ENCODE measurements at places on chromosomes 16 and 17.
A peak's percentile ranks its signal among the peaks of the same experiment; 100 is the strongest.

DNA sequence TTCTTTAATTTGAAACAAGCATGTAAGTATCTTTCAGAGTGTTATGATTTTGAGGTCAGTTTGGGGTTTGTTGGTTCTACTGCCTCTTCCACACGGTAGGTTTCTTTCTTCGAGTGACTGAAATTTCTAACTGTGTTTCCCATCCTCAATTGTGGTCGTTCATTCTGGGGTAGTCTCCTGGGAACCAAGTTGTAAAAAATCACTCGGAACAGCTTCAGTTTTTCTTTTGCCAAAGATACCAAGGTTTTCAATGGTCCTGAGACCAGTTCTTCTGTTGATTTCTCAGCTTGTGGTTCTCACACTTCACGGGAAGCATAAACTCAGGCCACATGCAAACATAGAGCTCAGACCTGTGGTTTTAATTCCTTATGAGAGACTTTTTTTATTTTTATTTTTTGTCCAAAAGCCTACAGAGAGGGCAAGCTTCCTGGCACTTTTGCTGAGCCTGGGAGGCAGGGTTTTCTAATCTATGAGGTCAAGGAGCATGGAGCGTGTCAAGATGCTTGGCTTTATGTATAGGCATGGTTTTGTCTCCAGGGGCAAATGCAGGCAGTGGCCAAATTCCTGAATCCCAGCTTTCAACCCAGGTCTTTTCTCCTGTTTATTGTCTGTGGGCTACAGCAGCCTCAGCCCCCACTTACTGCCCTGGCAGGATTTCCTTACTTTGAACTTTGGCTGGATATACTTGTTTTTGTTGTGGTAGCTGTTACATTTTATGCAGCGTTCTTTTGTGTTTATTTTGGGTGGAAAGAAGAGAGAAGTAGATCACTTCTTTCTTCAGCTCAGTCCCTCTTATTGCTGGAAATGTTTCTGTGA lies 32.9 kb downstream of the HS3ST3A1 start:
- DNase-seq: no peak

DNA sequence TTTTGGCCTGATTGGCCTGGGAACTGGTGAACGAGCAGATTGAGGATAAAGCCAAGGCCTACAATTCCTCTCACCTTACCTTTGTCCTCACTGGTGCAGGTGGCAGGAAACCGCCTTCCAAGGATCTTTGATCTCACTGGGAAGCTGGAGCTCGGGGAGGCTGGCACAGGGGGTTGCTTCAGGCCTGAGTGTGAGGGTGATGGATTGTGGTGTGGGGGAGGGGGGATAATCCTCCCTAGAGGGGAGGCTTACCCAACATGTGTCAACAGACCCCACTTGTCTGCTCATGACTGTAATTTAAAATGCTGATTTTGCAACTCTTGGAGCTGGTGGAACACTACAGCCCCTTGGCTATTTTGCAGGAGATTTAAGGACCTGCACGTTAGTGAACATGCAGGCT lies 4.5 kb upstream of the RMI2 start:
- no peak for DNase-seq

DNA sequence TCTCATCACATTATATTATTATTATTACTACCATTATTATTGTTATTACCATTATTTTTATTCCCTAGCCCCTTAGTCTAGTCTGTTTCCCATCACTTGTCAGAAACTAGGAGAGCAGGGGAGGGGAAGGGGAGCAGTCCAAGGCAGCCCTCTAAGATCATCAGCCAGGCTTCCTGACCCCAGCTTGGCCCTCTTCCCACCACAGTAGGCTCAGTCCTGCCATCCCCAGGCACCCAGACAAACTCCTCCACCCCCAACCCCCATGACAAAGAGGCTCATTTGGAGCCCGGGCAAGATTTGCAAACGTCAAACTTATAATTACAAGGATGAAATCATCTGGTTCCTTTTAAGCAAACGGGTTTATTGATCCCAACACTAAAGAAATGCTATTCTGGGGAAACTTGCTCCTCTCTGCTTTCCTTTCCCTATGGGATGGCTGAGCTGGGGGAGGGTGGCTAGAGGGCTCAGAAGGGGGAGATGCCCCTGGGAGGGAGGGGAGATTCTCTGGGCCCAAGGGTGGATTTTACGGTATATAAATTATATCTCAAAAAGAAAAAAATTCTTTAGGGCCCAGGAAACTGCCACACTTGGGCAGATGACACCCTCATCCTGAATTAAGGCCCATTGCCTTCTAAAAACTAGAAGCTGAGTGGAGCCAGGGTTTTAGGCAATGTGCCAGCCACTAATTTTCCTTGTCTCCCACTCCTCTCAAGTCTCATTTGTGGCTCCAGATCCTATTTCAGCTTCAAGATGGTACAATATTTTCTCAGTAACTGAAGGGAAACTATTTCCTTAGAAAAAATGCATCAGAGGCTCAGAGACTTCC lies 4.4 kb upstream of the CBFB start:
- peak; percentile 31 for DNase-seq

- no peak for DNase-seq
These were observed 44.2 kb downstream of the PSMD12 start for GRCh38 chr17:67322042-67322787.

GRCh38 chr16:8716592-8716991 lies 42.2 kb downstream of the ABAT start:
- DNase-seq: no peak

GRCh38 chr17:60941028-60941427 lies 263.4 kb downstream of the BCAS3 start:
- peak; percentile 92 for DNase-seq

DNA sequence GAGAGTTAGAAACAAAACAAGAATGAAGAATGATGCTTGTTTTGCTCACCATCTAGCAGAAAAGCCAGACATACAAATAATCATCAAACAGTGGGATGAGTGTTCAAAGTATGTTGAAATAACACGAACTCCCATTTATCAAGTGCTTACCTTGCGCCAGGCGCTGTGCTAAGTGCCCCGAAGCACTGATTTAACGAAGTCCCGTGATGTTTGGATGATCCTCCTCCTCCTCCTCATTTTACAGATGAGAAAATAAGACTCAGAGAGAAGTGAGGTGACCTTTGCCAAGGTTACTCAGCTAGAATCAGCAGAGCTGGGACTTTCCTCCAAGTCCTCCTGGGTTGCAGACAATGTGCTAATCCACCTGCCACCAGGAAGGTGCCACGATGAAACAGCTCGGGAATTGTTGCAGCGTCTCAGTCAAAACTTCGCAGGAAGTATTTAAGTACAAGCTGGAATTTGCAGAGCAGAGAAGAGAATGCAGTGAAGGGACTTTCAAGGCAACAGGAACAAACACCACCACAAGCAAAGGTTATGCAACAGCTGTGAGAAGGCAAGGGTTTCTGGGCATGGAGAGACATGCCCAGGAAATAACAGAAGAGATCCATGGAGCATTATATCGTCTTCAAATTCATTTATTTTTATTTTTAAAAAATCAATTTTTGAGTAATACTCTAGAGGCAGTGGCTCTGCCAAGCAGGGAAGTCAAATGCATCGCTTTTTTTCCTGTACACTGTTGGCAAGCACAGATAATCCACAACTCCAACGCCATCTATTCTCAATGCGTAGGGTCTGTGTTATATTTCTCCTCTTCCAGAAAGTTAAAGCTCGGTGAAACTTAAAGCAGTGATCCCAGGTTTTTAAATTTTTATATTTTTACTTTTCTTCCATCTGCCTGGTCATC lies 11.1 kb downstream of the PRCD start:
- DNase-seq: no peak

DNA sequence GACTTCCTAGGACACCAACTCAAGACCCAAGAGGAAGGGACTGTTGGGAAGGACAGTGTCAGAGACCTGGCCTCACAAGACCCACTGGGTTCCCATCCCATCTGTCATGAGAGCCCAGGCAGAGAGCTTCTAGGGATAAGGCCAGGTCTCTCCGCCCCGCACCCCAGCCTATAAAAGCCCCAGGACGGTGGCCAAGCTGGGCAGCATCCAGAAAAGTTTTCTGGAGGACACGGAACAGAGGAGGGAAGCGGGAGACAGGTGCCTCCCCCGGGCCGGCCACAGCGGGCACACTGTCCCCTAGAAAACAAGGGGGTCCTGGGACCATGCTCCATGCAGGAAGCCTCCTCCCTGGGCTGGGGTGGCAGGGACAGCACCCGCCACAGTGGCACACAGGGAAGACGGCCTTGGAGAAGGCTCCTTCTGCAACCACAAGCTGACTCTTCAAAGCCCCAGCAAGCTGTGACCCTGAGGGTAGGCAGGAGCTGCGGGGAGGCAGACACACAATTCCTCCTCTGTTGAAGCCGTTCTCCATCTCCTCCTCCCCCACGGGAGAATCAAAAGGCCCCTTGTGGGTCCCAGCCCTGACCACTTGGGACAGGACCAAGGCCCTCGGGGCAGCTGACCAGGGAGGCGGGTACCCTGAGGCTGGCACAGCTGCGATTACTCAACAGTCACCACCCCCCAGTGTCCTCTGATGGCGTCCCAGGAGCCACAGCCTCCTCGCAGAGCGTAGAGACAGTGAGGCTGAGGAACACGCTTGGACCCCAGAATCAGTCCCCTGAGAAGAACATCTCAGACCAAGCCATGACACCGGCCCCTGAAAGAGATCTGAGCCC lies 26.1 kb downstream of the TRPV3 start:
- no peak for DNase-seq

DNA sequence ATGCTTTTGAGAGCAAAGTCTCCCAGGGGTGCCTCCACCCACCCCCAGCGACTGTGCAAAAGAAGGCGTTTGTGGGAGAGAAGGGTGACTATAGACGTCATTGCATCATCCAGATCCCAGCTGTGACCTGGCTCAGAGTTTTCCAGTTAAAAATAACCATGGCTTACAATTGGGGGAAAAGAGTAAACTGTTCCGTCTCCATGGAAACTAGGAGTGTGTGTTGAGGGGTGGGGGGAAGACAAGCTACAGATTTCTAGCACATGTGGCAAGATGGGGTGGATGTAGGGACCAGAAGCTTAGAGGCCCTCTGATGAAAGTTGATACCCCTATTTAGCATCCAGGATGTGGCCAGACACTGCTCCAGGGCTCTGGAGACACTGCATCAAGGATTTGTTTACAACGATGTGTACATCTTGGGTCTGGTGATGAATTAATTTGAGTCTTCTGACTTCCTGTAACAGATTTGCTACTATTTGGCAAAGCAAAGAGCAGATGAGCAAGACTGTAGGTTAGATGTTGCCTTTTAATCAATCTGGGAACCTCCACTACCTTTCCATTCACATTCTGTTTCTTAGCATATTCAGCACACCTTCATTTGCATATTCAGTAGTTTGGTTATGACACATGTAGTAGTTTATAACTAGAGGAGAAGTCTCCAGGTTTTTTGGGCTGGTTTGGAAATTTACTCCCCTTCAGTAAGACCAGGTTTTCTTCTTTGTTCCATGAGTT lies 6.2 kb upstream of the DUSP14 start:
- DNase-seq: peak; percentile 91

DNA sequence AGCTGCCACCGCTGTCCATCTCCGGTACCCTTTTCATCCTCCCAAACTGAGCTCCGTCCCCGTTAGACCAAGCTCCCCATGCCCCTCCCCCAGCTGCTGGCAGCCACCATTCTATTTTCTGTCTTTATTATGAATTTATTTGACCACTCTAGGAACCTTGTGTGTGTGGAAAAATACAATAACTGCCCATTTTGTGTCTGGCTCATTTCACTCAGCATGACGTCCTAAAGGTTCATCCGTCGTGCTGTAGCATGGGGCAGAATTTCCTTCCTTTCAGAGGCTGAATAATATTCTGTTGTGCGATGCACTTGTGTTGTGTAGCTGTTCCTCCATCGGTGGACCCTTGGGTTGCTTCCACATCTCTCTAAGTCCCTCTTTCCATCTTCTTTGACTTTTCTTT lies 263.1 kb downstream of the SEC14L1 start:
- no peak for DNase-seq

- DNase-seq: no peak
These were observed 95.7 kb upstream of the MED13 start for GRCh38 chr17:62160816-62161215.

DNA sequence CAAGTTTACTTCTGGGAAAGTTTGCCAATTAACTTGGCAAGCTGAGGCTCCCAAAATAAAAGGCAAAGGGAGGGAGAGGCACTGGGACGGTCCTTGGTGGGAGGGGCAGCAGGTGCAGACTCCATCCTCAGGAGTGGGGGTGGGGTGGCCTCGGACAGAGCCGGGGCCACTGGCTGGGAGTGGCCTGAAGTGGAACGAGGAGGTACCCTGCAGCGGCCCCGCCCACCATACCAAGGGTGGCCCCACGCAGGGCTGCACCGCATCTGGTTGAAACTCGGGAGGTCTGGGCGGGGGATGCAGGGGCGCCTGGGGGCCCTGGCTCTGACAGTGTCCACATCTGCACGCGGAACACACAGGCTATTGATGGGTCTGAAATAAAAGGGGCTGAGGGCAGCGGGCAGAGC lies 42.4 kb upstream of the SLC38A10 start:
- DNase-seq: no peak

DNA sequence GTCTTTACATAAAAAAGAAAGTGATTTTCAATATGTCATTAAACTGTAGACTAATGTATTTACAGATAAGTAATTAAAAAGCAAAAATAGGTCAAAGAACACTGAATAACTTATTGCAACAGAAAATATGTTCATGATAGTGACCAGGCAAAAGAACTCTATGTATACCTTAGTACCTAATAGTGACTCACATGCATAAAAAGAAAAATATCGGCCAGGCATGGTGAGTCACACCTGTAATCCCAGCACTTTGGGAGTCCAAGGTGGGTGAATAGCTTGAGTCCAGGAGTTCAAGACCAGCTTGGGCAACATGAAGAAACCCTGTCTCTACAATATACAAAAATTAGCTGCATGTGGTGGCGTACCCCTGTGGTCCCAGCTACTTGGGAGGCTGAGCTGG lies 33.0 kb upstream of the TOM1L1 start:
- no peak for DNase-seq

DNA sequence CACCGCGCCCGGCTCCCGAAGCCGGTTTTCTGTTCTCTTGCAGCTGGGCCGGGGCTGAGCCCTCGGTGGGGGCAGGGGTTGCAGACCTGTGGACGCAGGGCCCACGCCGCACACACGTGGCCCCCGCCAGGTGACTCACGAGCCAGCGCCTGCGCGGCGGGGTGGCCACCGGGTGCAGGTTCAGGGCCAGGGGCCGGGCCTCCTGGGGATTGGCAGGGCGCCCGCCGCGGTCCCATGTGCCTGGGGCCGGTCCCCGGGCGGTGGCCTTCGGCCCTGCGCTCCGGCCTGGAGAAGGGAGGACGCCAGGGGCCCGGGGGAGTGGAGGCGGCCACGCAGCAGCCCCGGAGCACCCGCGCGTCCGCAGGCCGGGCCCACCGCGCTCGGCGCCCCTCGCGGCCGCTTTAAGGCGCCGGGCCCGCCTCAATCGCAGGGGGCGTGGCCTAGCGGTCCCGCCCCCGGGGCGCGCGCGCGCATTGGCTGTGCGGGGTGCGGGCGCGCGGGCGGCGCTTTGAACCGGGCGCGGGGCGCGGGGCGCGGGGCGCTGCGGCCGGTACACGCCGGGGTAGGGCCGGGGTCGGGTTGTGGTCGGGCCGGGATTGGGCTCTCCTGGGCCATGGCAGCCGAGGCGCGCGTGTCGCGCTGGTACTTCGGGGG lies at the start of gene SLC25A10:
Gene SLC25A10, plus strand, starts transcription at position 471 of the 654 bp plus-strand sequence. Its CDS starts 143 bp downstream, at position 614.
- peak; percentile 74 for DNase-seq

- no peak for DNase-seq
These were observed 11.8 kb upstream of the SECTM1 start for GRCh38 chr17:82345151-82345976.

- no peak for DNase-seq
These were observed 27.9 kb downstream of the SLFN12 start for GRCh38 chr17:35404360-35404759.

- no peak for DNase-seq
These were observed 540 bp downstream of the PPP4C start for GRCh38 chr16:30076276-30076791.

GRCh38 chr16:19967561-19967960 lies 82.9 kb upstream of the GPRC5B start:
- DNase-seq: no peak

All from fibroblast of skin of right biceps (primary cell).